ENCODE measurements at places on chromosomes 7 and 10.
A peak's percentile ranks its signal among the peaks of the same experiment; 100 is the strongest.

- DNase-seq, result no peak
Observed at GRCh38 chr7:151837285-151838042, 39.5 kb downstream of the PRKAG2 start.

GRCh38 chr7:142797391-142798377 lies 26.9 kb downstream of the PRSS2 start:
- DNase-seq, result no peak

GRCh38 chr7:39978230-39978934 lies 28.3 kb downstream of the CDK13 start:
- DNase-seq, result no peak

- no peak for DNase-seq
Observed at GRCh38 chr7:156666368-156667109, 26.0 kb downstream of the RNF32 start.

GRCh38 chr7:116588641-116589594 lies 64.1 kb downstream of the CAV1 start:
- DNase-seq, result no peak

- DNase-seq, result no peak
Observed at GRCh38 chr10:43201545-43202131, 63.4 kb downstream of the CSGALNACT2 start.

DNA sequence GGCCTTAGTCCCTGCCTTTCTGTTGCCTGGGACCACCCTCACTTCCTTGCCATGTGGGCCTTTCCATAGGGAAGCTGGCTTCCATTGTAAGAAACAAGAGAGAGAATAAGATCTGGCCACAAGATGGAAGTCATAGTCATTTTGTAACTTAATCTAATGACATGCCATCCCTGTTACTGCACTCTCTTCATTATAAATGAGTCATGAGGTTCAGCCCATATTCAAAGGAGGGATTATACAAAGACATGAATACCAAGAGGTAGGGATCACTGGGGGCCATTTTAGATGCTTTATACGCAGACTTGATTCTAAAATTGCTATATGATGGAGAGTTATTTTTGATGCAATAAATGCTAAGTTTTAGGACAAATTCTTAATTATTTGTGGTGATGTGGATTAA lies 75.2 kb upstream of the CELF2 start:
- no peak for DNase-seq

DNA sequence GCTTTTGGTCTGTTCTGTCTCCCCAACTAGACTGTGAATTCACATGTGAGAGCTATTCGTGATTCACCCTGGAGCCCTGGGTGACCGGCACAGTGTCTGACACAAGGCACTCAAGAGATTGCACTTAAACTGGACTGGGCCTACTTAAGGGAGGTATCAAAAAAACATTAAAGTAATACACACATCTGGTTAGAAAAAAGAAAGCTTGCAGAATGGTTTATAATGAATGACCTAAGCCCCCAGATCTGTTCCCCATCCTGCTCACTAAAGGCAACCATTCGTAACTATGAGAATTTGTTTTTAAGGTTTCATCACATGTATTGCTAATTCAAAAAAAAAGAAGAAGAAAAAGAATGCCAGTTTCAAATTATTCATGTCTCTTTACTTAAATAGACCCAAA lies 74.5 kb downstream of the DGKI start:
- no peak for DNase-seq

- DNase-seq, result no peak
Observed at GRCh38 chr7:96284835-96285234, 37.1 kb downstream of the SLC25A13 start.

DNA sequence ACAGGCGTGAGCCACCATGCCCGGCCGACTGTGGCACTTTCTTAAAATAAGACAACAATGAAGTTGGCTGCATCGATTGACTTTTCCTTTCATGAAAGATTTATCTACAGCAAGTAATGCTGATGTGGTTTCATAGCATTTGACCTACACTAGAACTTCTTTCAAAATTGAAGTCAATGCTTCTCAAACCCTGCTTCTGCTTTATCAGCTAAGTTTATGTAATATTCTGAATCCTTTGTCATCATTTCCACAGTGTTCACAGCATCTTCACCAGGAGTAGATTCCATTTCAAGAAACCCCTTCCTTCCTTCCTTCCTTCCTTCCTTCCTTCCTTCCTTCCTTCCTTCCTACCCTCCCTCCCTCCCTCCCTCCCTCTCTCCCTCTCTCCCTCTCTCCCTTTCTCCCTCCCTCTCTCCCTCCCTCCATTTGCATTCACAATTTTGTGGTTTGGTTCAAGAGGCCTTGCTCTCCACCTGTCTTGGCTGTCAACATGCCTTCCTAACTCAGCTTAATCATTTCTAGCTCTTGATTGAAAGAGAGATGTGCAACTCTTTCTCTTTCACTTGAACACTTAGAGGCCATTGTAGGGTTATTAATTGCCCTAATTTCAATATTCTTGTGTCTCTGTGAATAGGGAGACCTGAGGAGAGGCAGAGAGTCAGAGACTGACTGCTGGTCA lies 52.1 kb downstream of the HDAC9 start:
- DNase-seq, result no peak

DNA sequence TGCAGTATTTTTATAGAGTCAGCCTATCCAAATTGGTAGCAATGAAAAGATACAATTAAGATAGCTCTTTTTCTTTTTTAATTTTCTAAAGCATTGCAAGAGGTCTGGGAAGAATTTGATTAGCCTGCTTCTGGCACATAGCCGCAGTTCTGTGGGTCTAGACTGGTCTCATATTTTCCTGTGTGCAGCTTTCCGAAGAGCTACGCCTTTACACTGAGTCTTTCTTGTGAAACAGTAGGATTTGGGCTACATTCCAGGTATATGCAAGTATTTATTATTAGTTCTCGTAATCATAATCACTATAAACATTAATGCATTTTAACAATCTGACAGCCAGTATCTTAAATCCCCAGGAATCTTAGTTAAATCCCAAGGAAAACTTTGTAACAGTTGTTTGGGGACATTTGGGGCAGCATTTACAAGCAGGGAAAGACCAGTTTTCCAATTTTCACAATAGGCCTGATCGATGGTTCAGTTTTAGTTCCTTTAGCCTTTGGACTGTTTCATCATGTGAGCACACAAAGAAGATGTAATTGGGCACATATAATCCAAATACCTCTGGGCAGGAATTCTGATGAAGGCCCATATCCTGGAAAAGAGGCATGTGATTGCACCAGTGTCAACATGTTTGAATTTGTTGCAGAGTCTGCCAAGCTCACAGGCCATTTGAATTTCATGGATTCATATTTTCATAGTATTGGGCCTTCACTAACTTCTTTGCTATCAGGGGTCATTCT lies 287.3 kb downstream of the INHBA start:
- DNase-seq, result no peak

DNA sequence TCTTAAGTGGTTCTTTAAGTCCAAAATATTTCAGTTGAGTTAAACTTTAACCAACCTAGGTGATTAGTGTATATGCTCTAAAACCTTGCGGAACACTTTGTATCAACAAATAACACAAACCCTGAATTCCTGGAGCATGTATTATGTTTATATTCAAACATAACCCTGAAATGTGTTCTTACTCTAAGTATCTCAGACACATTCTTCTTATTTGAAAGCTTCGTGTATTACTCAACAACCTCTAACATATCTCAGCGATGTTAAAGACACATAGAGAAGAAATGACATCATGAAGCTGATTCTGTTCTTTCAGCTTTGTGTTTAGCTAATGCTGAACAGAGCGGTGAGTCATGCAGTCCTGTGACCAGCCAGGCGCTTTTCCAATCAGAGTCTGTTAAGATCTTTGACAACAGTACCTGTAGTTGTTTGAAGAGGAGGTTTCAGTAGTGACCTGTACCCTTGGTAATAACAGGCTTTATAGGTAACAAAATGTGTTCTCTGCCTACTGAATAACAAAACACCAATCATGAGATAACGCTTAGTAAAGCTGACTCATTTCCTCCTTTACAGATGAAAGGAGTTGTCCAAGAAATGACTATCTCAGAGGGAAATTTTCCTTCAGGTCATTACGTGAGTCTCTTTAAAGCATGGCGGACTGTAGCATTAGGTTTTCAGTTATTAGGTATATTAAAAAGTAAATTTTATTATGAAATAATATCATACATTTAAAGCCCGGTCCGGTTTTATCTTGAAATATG lies 67.3 kb upstream of the KLF6 start:
- peak; percentile 31 for DNase-seq

DNA sequence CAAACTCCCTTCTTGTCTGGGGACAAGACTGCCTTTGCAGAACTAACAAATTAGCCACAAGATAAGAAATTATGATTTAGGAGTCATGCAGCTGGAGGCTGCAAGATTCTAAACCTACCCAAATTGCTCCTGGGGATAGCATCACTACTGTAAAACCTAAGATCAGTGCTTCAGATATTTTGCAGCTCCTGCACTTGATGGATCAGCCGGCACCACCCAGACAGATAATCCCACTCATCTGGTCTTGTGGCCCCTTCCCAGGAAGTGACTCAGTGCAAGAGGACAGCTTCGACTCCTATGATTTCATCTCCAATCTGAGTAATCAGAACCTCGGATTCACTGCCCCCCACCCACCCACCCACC lies 181.9 kb downstream of the AKR1D1 start:
- DNase-seq, result no peak

GRCh38 chr7:2530071-2530987 lies 10.8 kb downstream of the LFNG start:
- DNase-seq, result no peak

DNA sequence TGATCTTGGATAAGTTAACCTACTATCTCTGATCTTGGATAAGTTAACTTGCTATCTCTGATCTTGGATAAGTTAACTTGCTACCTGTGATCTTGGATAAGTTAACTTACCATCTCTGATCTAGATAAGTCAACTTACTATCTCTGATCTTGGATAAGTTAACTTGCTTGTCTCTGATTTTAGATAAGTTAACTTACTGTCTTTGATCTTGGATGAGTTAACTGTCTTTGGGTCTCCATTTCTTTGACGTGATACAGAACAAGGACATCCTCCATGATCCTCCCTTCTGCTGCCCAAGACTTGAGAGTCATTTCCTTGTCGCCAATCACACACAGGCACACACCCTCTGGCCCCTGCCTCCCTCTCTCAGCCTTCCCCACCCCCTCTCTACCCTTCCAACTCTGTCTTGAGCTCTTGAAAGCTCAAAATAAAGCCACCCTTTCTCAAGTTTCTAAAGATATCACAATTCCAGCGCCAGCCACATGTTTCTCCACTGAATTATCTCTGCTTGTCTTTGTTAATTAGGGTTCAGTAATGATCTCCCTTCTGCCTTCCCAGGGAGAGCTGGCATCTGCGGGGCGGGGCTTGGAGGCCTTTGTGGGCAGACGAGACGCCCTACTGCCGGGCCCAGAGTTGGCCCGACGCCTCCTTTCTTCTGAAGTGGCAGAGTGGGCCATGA lies 85.1 kb upstream of the GTF2I start:
- no peak for DNase-seq

- DNase-seq, result no peak
Observed at GRCh38 chr7:31304446-31304845, 36.1 kb downstream of the NEUROD6 start.

DNA sequence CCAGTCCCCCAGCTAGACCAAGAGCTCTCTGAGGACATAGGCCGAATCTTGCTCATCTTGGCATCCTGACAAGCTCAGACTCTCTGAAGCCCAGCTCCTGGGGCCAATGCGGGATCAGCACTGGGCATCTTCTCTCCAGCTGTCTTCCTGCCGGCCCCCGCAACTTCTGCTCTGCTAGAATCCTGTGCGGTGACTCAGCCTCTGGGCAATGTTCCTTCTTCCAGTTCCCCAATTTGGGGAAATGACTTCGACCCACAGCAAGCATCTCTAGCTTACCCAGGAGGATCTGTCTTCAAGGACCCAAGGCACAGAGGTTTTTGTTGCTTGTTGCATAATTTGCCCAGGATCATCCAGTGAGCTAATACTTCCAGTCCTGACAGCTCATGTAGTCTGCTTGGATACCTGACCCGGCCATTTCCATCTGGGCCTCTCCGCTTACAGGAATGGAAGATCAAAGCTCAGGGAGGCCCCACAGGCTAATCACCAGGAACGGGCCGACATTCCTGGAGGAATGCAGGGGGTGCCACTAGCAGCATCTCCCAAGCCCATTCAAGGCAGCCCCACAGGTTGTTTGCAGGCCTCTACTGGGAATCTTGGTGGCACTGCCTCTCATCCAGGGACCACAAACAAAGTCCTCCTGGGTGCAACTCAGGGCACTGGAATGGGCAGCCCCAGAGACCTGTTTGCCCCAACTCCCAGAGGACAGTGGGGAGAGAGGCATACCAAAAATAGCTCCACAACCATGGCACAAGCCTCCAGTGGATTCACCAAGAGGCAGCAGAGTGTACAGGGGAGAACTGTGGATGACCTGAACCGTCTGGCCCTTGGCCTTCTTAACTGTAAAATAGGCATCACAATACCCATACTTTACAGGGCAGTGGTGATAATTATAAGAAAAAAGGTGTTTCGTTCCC lies 151.9 kb downstream of the NEURL1 start:
- no peak for DNase-seq

- DNase-seq, result no peak
Observed at GRCh38 chr7:6159097-6159483, 113.3 kb downstream of the CYTH3 start.

GRCh38 chr10:86950349-86950748 lies 7.1 kb downstream of the MMRN2 start:
- no peak for DNase-seq

DNA sequence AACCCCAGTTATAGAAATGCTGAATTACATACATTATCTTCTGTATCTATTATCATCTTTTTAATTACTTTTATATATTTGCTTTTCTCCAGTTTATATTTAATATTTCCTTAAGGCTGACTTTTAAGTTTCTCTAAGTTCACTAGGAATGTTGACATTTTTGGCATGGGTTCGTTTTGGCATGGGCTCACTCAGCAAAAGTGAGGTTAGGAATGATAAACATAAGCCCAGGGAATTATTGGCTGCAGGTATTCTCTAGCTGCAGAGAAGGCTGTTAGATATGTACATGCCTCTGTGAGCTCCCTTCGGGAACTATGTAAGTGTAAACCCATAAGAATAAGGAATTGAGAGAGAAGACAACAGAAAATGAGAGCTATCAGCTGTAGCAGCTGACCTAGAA lies 63.6 kb upstream of the RAB18 start:
- DNase-seq, result no peak

GRCh38 chr7:78125884-78126283 lies 327.3 kb downstream of the PHTF2 start:
- no peak for DNase-seq

- DNase-seq, result no peak
Observed at GRCh38 chr10:62155054-62155680, 113.5 kb downstream of the RTKN2 start.
